ENCODE measurements at places on chromosomes 7 and 10.

GRCh38 chr10:13402021-13402420 lies 53.9 kb upstream of the SEPHS1 start:
- DNase-seq: no peak

DNA sequence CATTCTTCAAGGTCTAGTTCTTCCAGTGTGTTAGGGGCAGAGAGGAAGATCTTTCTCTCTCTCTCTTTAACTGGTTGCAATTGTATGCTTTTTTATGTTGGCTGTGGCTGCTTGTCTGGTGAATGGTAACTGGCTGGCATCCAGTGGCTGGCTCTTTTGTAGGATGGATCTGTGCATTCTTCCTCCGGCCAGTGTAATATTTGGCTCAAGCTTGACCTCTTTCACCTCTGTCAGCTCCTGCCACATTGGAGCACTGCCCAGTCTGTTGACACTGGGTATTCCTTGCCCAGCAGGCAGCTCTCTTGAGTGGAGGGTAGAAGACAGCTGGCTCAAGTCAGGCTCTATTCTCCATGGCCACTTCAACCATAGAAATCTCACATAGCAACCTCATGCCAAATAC lies 528.3 kb downstream of the PHTF2 start:
- no peak for DNase-seq

DNA sequence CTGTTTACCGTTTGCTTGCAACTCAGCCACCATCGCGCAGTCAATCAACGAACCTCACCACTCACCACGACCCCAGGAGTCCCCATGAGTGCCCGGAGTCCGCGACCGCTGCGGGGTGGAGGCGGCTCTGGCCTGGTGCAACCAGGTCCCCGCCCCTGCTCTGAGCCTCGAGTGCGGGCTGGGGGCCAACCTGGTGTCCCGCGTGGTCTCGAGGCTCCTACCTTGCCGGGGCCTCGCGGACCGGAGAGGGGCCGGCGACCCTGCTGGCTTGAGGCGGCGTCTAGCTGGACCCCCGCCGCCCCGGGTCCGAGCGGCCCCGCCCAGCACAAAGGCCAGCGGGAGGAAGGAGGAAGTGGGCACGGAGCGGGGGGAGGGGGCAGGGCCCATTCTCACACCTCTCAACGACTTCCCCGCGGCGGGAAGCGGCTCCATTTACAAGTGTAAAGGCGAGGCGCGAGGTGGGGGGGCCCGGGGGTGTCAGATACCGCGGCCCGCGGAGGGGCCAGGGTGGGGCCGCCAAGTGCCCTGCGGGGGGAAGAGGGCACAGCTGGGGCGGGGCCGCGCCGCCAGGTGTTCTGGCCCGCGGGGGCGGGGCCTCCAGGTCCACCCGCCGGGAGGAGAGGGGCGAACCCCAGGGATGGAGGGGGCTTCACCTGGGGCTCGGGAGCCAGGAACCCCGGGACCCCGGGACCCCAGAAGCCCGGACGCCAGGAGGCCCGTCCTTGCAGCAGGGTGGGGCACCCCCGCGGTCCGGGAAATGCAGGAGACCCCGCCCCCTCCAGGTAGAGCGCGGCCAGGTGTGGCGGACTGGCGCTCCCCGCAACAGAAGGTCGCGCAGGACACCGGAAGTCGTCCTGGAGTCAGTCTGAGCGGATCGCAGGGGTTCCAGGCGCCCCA lies 8.6 kb downstream of the CTBP2 start:
- DNase-seq: no peak

DNA sequence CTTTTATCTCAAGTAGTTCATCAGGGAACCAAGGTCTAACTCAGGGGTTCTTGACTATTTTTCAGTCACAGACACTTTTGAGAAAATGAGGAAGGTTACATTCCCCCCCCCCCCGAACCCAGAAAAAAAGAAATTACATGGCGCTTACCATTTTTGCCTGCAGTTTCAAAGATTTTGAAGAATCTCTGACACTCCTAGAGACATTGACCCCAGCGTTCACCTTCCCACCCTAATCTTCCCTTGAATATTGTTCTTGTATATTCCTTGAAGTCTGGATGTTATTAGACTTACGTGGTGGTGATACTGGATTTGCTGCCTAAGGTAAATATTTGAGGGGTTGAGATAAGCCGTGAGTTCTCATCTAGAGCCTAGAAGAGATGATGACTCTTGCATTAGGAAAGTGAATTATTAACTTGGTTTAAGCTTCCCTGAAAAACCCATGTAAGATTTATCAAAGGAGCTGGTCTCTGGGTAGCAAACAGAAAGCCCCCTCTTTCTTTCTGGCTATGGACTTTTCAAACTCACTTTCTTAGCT lies 245.7 kb upstream of the FOXK1 start:
- DNase-seq: no peak

- DNase-seq: no peak
Measured at GRCh38 chr10:6786579-6787031, 206.5 kb upstream of the PRKCQ start.

DNA sequence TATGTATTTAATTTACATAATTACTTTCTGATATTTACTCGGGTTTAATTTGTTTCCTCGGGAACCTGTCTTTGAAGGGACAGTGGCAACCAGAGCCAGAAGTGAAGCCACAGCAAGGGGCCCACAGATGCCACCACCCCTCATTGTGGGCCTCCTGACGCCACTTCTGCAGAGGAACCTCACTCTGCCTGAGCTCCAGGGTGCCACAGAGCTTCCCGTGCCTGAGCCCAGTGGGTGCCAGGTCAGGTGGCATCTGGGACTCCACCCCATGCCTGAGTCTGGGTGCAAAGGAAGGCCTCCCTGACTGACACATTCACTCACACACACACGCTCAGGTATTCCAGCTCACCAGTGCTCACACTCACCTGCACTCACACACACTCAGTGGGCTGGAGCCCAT lies 213.7 kb downstream of the GRID1 start:
- DNase-seq: no peak

DNA sequence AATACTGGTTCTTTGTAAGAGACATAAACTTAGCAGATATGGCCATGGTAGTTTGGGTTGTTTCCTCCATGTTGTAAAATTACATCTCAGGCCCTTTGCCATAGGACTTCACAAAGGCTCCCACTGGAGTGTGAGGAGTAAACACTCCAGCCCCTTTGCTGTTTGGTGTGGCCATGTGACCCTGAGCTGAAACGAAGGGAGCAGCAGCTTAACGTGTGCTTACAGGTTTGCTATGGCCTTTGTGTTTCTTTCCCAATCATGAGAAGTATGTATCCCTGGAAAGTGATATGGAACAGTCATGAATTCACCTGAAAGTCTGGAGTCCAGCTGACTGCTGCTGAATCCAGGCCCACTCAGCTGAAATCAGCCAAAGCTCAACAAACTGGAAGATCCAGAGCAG lies 23.8 kb upstream of the SFTPA1 start:
- DNase-seq: no peak

DNA sequence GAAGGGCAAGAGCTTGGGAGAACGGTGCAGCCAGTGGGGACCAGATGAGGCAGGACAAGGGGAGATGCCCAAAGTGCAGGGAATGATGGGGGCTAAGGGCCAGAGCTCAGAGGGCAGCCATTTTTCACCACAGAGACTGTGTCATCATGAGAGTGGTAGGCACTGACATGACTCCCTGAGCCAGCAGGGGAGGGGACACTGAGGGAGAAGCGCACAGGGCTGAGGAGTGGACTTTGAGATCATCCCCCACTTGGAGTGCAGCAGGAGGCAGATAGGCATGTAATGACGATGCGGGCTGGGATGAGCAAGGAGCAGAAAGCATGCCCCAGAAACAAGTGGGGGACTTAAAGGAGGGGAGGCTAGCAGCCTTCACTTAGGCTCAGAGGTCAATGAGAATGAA lies 5.2 kb upstream of the SMKR1 start:
- no peak for DNase-seq

- DNase-seq: no peak
Measured at GRCh38 chr10:87500646-87501048, 4.0 kb upstream of the MINPP1 start.

- DNase-seq: no peak
Measured at GRCh38 chr7:131538813-131539179, 17.6 kb downstream of the PODXL start.
